Upper lobe of left lung (tissue), 6 donors: ENCODE measurements at places on chromosomes 11 and 22.

- no peak for DNase-seq
Measured at GRCh38 chr11:58047818-58048217, 17.1 kb downstream of the OR6Q1 start.

DNA sequence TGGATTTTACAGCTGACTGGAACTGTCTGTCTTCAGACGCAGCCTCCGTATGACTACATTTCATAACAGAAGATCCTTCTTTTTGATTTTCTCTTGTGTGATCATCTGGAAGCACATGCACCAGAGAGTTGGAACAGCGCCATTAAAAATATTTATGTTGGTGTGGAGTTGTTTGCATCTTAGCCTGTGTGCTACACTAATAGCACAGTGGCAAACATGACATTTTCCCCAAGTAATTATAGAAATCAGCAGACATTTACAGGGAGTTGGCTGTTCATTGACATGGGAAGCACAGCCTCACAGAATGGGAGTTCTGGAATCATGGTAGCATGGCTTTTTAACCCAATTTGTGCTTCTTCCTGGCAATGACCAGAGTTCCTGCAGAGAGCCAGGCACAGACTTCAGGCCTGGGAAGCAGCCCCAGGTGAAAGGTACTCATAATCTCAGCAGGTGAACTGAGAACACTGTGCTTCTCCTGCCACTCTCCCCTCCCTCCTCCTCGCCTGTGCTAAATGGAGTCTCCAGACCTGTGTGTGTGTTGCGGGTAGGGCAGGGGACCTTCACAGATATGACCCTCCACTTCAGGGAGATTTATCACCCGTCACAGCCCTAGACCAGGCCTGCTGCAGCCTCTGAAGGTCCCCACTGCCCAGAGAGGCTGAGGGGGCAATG is 82.8 kb upstream of the PLET1 start:
- DNase-seq: no peak

GRCh38 chr11:59556917-59557348 is 45.6 kb downstream of the OR4D9 start:
- no peak for DNase-seq

GRCh38 chr22:38153821-38154562 is 27.6 kb downstream of the PLA2G6 start:
- DNase-seq: no peak

DNA sequence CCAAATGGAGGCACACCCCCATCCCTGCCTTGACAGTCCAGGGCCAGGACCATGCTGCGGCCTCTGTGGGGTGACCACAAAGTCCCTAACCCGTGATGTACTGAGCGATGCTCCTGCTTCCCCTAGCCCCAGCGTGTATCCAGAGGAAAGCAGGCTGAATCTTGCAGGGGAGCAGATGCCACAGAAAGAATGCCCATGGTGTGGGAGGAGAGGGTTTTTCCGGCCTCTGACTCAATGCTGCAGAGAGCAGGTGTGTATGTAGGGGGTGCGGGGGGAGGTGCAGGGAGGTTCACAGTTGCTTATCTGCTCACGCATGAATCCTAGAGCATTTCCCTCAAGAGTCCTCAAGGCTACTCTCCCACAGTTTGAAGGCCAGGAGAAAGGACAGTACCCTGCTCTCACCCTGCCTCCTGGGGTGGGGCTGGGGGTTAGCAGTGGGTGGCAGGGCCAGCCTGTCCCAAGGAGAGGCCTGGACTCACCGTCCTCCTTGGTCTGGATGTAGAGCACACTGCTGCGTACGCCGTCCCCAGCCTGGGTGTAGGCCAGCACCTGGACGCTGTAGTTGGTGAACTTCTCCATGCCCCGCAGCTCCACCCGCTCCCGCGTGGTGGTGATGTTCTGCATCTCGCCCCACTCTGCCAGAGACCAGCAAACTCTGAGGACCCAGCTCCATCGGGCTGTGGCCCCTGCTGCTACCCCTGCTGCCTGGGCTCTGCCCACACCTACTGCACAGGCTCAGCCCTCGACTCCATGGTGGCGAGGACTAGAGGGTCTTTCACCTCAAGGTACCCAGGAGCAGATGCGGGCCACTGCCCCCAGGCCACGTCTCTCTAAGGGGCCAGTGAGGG is 130.8 kb downstream of the CEP164 start:
- DNase-seq: no peak

GRCh38 chr22:37163575-37164504 is 14.1 kb upstream of the IL2RB start:
- DNase-seq: no peak

DNA sequence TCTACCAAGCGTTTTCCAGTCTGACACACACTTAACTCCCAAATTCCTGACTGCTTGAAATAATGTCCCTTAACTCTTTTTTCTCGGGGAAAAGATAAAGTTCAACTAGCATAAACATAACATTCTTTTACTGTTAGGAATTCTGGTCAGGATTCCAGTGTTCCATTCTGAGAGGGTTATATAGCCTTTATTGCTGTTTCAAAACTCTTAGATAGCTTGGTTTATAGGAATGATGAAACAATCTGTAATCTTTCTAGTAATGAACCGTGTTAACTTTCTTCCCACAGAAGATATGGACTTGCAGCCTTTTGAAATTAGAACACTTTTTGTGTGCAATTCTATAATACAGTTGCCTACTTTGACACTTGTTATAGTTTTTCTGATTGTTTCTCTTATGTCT is 8.6 kb downstream of the REXO2 start:
- DNase-seq: no peak

GRCh38 chr11:116301141-116301540 is 471.6 kb downstream of the BUD13 start:
- DNase-seq: no peak

DNA sequence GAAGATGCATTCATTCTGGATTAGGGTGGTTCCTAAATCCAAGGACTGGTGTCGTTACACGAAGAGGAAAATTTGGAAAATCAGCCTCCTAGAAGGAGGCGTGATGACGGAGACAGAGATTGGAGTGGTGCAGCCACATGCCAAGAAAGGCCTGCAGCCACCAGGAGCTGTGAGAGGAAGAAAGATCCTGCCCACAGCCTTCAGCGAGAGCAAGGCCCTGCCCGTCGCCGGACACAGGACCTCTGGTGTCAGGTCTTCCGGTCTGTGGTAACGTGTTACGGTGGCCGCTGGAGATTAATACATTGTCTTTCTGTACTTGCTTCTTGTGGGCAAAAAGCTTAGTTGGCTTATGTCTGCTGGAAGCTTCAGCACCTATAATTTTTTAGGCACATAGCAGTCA is 1045.8 kb downstream of the BRD1 start:
- peak; percentile 30 for DNase-seq

- peak; percentile 60 for DNase-seq
Measured at GRCh38 chr11:2215561-2216399, 44.2 kb upstream of the TH start.

- no peak for DNase-seq
Measured at GRCh38 chr11:84590106-84590505, 1037.0 kb downstream of the DLG2 start.

- DNase-seq: no peak
Measured at GRCh38 chr11:131422496-131422895, 52.1 kb downstream of the NTM start.

GRCh38 chr22:39174498-39175352 is 22.2 kb upstream of the CBX7 start:
- DNase-seq: peak; percentile 82

- DNase-seq: peak; percentile 87
Measured at GRCh38 chr11:14905104-14906033, 13.3 kb upstream of the CYP2R1 start.

DNA sequence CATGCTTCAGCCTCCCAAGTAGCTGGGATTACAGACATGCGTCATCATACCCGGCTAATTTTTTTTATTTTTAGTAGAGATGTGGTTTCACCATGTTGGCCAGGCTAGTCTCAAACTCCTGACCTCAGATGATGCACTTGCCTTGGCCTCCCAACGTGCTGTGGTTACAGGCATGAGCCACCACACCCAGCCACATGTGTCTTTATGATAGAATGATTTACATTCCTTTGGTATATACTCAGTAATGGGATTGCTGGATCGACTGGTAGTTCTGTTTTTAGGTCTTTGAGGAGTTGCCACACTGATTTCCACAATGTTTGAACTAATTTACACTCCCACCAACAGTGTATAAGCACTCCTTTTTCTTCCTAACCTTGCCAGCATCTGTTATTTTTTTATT is 276.2 kb downstream of the METTL15 start:
- no peak for DNase-seq

GRCh38 chr22:33745501-33745900 is 174.8 kb downstream of the LARGE1 start:
- DNase-seq: no peak

DNA sequence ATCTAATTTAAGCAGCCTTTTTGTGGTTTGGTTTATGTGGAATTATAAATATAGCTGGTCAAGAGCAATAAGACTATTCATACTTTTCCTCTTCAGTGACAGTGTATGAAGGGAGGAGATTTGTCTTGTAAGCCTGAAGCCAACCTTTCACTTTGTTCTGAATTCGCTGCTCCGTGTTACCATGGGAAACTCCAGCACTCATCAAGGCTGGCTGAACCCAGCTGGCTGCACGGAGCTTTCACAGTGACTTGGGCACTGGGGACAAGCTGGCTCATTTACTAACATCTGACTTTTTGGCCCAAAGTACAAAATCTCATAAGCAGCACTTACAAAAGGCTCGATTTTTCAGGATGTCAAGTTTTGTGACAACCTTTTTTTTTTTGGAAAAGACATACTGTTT is 120.4 kb upstream of the GRIA4 start:
- DNase-seq: no peak

DNA sequence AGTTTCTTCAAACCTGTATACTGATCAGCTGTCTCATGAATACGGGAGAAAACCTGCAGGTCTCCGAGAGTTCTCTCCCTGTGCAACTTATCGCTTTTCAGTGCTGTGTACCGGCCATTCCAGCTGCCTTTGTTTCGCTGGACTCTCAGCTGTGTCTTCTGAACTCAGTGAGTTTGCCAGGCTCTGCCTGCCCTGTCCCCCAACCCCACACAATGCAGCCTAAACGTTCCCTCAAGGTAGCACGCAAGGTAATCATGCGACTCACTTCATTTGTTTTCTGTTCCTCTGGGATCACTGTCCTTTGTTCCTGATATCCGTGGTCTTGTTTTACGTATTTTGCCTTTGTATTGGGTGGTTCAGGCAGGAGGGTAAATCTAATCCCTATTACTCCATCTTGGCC is 13.5 kb downstream of the RBM7 start:
- no peak for DNase-seq

GRCh38 chr11:101008961-101009689 is 120.5 kb downstream of the PGR start:
- no peak for DNase-seq

GRCh38 chr22:25407859-25408229 is 156.6 kb upstream of the GRK3 start:
- DNase-seq: no peak

GRCh38 chr11:77141034-77141433 is 13.0 kb downstream of the MYO7A start:
- DNase-seq: no peak
